ENCODE measurements at places on chromosomes 2 and 18. TPM values are rescaled to one million over a fixed set of nuclear protein-coding genes. Genes with fewer than 3 reads are reported as not detected.

- peak; percentile 88 for DNase-seq
These were observed 319.6 kb upstream of the TCF4 start for GRCh38 chr18:55907453-55908175.

DNA sequence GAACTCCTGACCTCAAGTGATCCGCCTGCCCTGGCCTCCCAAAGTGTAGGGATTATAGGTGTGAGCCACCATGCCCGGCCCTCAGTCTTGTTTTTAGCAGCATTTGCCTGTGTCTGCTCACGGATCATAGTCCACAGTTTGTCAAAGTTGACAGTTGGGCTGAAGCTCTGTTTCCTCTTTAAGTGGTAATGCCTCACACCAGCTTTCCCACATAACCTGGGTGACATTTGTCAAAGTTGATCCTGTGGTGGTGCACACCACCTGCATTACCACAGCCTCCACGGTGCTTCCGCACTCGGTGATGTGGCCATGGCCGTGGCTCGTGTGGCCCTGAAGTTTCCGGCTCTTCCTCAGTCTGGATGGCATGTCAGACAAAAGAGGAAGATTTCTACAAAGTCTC is 27.1 kb downstream of the RAB31 start:
- DNase-seq, result no peak

GRCh38 chr18:12256951-12257350 is 2.8 kb downstream of the CIDEA start:
- DNase-seq, result no peak

DNA sequence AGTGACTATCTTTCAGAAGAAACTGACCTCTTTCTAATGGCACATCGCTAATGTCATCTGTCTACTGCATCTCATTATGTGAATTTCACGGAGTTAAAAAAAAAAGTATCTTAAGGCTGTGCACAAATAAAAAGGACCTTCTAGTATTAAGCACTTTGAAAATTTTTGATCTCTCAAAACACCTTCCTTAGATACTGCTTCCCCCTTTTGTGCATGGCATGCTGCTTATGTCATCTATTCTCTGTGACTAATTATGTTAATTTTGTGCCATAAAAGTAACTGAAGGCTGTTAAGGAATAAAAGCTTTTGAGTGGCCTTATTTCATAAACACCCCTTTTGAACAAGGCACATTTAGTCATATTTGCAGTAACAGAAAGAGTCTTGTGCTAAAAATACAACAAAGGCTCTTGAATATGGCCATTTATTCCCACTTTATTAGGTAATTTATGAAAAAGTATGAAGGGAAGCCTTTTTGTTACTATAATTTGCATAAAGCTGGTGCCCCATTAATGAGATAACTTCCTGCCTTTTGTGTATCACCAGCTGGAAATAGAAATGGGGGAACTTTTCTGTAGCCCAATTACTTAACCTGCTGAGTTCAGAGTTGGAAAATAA is 1412.0 kb upstream of the ZEB2 start:
- DNase-seq, result no peak

GRCh38 chr2:37527361-37527760 is 144.1 kb downstream of the CDC42EP3 start:
- DNase-seq, result no peak

DNA sequence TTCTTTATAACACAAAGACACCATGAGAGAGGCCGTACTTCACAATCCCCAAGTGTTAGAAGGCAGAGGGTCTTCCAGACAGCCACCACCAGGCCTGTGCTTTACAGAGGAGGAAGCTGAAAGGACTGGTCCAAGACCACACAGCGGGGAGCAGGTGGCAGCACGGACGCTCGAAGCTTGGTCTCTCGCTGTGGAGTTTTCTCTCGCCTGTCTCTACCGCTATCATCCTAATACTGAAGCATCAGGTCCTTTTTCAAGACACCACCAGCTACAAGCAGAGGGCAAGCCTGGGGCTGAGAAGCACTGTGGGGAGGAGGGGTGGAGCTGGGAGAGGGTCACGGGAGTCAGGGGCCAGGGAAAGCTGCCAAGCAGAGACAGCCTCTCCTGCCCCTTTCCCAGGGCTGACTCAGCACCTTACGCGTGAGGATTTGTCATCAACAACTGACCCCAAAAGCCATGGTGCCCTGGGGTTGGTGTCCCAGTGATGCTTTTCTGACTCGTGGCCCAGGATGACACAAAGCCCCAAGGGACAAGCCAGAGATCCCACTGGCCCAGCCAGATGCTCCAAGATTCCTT is 31.9 kb upstream of the FOSL2 start:
- no peak for DNase-seq

GRCh38 chr18:31497836-31498573 is at the start of gene DSG2:
Gene DSG2 (plus strand): TSS chr18:31498177. CDS start chr18:31498252, 75 bp downstream.
- DNase-seq, result peak; percentile 79

GRCh38 chr2:201466050-201466675 is 14.6 kb downstream of the STRADB start:
- peak; percentile 80 for DNase-seq

DNA sequence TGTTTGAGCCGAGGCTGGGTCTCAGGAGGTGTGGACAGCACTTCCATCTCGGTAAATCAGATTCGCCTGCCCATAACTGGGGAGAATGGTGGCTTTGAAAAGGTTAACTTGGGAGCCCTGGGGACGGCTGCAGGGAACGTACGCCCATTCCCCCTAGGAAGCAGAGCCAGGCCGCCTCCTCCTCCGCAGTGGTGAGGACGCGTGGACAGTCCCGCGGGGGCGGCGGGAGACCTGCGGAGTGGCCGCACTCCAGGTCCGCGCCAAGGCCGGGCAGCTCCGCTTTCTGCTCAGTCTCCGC is 845 bp upstream of the MYCN start:
- DNase-seq, result no peak

GRCh38 chr2:101007415-101008345 is 5.6 kb downstream of the RPL31 start:
- DNase-seq, result no peak

- peak; percentile 23 for DNase-seq
These were observed 627 bp downstream of the CDCA7 start for GRCh38 chr2:173355132-173355865.

DNA sequence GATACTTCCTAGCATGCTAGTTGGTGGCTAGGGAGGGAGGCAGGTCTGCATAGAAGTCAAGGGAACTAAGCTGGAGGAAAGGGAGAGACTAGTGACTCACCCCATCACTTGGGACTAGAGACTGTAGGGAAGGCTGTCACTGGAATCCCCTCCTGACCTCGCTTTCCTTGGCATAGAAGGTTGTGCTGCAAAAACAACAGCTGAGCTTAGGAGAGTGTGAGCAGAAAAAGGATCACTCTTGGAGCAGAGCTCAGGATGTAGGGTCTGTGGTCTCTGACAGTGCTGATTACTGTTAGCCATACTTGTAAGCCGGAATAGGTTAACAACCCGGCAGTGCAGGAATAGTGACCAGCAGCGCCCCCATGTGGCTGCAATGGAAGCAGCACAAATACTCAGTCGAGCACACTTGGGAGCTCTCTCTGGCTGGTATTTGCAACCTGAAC is 66.9 kb upstream of the SMAD2 start:
- DNase-seq, result no peak

GRCh38 chr2:123958011-123958410 is 67.1 kb upstream of the CNTNAP5 start:
- DNase-seq, result no peak

Gene GAL3ST2
- not detected for polyA plus RNA-seq

Gene ARID5A
- polyA plus RNA-seq, result 34.0 TPM

Gene ASB18
- polyA plus RNA-seq, result 7.0 TPM

Gene GPR35
- 2.0 TPM for polyA plus RNA-seq

Gene MEIS1
- polyA plus RNA-seq, result 15.6 TPM

Gene VIT
- 4.1 TPM for polyA plus RNA-seq

Gene GKN1
- 0.38 TPM for polyA plus RNA-seq

Gene LIMS4
- 4.6 TPM for polyA plus RNA-seq

Gene IL1F10
- polyA plus RNA-seq, result not detected

Gene KANSL1L
- 24.1 TPM for polyA plus RNA-seq
